ENCODE measurements at places on chromosomes 4 and X.

DNA sequence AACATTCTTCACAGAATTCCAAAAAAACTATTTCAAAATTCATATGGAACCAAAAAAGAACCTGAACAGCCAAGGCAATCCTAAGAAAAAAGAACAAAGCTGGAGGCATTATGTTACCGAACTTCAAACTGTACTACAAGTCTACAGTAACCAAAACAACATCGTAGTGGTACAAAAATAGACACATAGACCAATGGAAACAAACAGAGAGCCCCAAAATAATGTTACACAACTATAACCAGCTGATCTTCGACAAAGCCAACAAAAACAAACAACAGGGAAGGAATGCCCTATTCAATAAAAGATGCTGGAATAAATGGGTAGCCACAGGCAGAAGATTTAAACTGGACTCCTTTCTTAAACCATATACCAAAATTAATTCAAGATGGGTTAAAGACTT lies 1189.6 kb downstream of the PCDH18 start:
- no peak for DNase-seq

- DNase-seq, result no peak
Observed at GRCh38 chr4:16045687-16046086, 38.1 kb downstream of the PROM1 start.

DNA sequence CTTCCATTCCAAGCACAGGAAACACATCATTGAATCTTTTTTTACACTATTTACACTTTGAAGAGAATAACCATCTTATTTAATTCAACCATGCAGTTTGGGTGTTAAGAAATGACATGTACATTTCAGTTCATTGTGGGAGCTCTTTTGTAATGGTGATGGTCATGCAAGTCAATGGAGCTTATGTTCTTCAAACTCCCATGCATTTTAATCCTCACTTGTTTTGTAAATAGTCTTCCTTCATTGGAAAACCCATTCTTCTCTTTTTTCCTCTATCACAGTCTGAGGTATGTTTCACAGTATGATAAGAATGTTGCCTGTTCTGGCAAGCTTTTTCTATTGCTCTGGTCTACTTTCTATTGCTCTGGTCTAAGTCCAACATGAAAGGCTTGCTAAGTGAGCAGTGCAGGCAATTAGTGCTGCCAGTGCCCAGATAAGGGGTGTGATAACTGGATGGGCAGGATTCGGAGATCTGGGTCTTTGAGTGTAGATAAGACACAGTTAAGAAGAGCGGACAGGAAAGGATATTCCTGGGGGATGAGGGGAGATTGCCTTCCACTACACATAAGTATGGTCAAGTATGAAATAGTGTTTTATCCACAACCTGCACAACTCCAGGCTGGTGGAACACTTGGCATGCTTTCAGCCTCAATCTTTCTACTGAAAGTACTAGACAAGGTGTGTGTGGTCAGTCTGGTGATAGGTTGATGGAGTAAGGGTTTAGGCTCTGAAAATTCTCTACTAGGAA lies 17.1 kb downstream of the AFP start:
- no peak for DNase-seq

- DNase-seq, result no peak
Observed at GRCh38 chr4:20252656-20253282, 1.1 kb downstream of the SLIT2 start.

GRCh38 chr4:17511051-17511450 lies 839 bp downstream of the QDPR start:
- DNase-seq, result no peak

- DNase-seq, result no peak
Observed at GRCh38 chr4:104494822-104495559, at the start of gene CXXC4. CXXC4 (minus strand) TSS chr4:104494894; CDS start chr4:104491802, 3,092 bp downstream.

- DNase-seq, result no peak
Observed at GRCh38 chr4:42148425-42148824, 4.0 kb downstream of the BEND4 start.

All from T-helper 22 cell (primary cell).